ENCODE measurements at places on chromosomes 12 and 14.

DNA sequence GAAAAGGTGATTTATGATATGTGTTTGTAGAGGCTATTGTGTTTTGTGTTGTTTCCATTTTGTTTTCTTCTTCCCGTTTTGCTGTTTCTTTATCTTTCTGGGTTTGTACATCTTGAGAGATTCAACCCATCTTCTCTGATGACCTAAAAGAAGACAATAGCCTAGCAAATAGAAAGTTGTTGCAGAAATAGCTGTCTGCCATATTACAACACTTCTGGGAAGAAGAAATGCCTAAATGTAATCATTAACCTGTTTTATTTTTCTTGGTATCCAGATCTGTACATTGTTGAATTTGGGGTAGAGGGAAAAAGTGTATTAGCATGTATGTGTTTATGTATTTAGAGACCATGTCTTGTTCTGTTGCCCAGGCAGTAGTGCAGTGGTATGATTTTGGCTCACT, 50.3 kb downstream of the SPATS2 start:
- DNase-seq, result no peak

GRCh38 chr12:124595444-124595843, 28.0 kb upstream of the NCOR2 start:
- DNase-seq, result no peak

DNA sequence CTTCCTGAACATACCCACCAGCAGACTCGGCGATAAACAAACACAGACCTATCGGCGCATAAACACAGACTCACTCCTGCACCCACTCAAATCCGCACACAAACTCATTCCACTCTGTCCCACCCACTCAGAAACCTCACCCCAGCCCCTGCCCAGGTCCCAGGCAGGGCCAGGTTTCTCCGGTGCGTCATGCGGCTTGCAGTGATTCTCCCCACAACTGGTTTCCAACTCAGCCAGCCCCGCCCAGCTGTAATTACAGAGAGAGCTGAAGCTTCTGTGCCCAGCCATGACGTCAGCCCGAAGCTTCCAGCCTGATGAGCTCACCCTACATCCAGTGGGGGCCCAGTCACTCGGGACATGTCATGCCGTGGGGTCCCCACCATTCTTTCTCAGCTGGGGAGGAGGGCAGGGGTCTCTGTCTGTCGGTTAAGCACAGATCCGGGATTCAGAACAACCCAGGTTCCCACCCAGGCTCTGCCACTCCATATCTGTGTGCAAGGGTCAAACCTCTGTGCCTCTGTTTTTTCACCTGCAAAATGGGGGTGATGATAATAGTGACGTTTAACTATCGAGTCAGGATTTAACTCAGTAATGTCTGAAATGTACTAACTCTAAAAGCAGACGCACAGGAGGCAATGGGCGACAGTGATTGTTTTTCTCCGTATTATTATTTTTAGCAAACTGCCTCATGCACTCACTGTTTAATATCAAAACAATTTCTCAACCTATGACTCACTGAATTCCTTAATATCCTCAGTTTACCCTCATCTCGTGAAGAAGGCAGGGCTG, 2.3 kb upstream of the HSPB8 start:
- DNase-seq, result peak; percentile 78

- no peak for DNase-seq
Measured at GRCh38 chr14:67574806-67575205, 25.3 kb downstream of the PIGH start.

- no peak for DNase-seq
Measured at GRCh38 chr12:131671276-131671675, 39.6 kb upstream of the SFSWAP start.

- DNase-seq, result no peak
Measured at GRCh38 chr12:13242936-13243335, 46.4 kb downstream of the EMP1 start.

GRCh38 chr12:48681399-48681709, 684 bp downstream of the KANSL2 start:
- peak; percentile 14 for DNase-seq

DNA sequence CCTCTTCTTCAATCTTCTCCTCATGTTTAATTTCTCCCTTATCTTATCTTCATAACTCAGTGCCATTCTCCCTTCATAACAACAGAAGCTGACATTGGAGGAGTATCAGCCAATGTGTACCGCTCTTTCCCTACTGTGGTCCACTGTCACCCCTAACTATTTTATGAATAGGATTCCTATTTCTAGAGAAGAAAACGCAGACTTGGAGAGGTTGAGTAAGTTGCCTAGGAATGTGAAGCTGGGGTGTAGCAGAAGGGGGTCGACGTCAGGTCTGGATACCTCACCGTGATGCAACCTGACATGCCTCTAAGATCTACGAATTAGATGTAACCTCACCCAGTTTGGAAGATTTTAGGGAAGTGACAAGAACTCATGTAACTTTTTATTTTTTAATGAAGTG, 17.1 kb downstream of the LMO3 start:
- peak; percentile 72 for DNase-seq

GRCh38 chr12:79883216-79883615, 51.7 kb downstream of the PPP1R12A start:
- DNase-seq, result peak; percentile 44

DNA sequence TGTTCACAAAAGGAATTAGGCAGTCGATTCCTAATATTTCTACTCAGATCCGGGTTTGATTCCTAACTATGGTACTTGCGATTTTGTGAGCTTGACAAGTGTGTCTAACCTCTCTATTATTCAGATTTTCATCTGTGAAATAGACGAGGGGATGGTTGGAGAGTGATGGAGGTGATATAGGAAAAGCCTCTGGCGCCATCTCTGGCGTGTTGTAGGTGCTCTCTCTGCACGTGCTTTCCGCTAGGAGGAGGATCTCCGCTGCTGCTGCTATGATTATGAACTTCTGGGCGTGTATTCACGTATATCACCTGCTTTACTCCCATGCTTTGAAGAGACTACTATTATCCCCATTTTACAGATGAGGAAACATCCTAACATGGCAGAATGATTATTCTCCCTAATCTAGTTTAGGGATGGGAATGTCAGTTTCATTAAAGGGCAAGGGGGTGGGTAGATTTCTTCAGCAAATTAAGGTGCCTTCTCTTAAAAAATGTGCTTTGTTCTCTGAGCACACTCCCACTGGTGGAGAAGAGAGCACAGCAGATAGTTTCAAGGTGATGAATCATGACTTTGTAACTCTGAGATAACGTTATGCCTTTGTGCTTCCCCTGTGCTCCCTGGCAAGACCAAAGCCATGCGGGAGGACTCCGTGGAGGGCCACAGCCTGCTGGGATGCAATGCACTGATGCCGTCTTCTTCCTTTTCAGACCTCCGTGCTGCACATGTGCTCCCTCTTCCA, 97.1 kb downstream of the PRIMA1 start:
- DNase-seq, result no peak

DNA sequence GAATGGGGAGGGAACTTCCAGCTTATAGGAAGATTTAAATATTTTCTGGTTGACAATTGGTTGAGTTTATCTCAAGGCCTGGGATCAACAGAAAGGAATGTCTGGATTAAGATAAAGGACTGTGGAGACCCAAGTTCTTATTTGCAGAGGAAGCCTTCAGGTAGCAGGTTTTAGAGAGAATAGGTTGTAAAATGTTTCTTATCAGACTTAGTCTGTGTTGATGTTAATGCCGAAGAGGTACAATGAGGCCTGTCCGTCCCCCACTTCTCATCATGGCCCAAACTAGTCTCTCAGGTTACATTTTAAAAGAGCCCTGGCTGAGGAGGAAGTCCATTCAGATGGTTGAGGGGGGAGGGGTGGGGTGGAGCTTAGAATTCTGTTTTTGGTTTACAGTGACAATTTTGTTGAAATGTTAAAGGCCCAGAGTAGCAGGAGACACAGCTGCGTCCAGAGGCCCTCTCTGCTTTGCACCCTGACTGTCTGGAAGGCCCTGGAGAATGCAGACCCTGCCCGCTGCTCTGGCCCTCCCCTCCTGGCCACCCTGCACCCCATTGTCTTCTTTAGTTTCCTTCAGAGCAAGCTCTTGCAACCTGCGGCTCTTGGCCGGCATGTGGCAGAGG, 672.5 kb upstream of the TMEM132C start:
- no peak for DNase-seq

DNA sequence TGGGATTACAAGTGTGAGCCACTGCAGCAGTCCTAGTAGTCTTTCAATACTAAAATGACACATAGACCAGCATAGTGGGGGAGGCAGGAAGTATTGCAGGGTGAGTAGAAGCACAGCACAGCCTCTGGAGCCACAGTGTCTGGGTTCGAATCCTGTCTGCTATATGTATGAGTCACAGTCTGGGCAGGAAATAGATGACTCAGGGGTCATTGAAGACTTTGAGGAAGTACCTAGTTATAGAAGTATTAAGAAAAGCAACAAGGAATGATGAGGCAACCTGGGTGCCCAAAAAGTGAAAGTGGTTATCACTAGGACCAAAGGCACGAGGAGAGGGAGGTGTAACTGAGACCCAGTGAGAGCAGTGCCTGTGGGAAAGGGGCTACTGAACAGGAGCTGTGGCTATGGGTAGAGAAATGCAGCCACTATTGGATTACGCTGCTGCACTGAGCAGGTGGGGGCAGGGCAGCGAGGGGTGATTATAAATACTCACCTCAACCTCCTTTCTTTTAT, 124.0 kb downstream of the PDE3A start:
- peak; percentile 30 for DNase-seq

DNA sequence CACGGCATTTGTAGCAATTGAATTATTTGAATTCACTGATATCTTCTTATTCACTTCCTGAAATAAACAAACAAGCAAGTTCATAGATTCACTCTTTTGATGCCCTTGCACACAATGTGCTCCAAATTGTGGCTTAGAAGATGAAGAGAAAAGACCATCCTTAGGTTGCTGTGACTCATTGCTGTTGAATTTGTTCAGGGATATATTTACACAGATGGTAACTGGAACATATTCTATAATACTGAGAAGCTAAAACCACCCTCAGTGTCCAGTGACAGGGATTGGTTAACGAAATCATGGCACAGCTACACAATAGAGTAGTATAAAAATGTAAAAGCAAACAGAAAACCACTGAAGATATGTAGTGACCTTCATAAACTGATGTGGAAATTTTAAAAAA, 3.1 kb downstream of the PRB4 start:
- DNase-seq, result peak; percentile 39

DNA sequence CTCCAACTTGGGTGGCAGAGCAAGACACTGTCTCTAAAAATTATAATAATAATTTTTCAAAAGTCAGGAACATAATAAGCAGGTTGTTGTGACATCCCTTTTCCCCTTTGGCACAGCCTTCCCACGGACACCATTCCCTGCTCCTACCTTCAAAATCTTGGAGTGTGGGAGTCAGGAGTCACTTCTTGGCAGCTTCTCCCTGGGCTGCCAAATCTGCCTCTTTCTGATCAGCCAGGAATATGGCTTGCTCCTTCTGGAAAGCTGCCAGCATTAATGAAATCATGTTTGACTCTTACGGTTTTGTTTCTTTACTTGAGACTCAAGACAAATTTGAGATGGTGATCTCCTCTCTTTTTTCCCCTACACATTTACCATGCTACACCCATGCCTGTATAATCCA, 391.4 kb upstream of the SYT1 start:
- peak; percentile 20 for DNase-seq
